T-helper 22 cell (primary cell): ENCODE measurements at places on chromosomes 12 and 14.

GRCh38 chr12:78441737-78442453, 422.7 kb upstream of the SYT1 start:
- no peak for DNase-seq

GRCh38 chr14:61385002-61385685, 63.8 kb downstream of the PRKCH start:
- DNase-seq = peak; percentile 57

DNA sequence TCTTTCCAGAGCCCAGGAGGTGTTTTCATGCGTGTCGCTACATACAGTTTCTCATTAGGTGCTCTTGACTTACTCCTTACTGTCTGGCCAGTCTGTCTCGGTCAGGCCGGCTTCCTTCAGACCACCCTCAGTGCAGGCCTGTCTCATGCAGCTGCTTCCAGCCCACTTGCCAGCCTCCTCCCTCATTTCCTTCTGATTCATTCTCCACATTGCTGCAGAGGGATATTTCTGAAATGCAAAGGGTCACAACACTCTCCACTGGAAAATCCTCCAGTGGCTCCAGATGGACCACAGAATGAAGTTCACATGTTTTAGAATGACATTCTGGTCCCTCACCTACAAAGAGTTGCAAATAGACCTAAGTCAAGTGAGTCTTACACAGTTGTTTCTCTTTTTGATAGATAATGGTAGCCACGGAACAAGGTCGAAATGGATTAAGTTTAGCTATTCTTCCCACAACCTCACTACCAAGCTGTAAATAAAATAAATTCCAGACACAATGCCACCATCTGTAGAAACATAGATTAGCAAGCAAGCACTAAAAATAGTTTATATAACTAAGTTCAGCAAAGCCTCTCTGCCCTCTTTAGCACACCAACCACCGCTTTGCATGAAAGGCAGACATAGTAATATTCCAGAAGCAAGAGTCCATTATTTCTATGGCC, 146.9 kb downstream of the ESR2 start:
- no peak for DNase-seq

GRCh38 chr12:39807043-39807442, 187.4 kb upstream of the ABCD2 start:
- DNase-seq = no peak

DNA sequence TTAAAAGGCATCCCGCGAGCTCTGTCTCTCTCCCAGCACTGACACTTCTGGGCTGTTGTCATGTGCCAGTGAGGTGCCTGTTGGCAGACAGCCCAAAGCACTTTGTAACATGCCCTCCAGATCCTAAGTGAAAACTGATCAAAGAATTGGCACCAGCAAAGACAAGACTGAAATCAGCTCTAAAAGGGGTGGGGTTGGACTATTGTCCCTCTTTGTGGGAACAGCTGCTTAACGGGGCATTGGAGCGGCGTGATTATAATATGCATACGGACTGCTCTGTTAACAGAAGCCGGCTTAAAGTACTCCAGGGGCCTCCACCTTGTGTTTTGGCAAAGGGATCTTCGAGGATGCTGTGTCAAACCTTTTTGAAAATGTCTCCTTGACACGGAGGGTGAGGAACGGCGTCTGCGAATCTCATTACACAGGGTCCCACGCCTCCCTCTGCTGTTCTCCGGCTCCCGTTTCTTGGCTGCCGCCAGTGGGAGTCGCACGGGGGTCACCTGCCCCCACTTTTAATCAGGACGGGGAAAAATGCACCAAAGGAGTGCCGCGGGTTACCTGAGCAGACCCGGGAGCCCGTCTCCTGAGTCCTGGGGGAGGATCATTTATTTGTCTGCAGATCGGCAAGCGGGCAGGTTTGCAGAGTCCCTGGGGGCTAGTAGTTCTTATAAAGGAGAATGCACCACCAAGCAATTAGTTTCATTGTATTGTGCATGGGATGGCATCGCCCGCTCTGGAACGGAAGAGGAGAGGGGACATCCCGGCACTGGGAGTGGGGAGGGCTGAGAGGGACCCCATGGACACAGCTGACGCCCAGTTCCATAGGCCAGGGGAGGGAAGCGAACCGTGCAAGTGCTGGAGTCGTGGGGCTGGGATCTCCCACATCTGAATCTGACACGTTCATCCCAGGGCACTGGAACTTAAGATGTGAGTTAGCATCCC, 44.3 kb downstream of the SPRING1 start:
- DNase-seq = no peak

- DNase-seq = no peak
These were observed 3.7 kb downstream of the EFS start for GRCh38 chr14:23361320-23361719.

- DNase-seq = no peak
These were observed 154.2 kb upstream of the PARP11 start for GRCh38 chr12:4027412-4027811.

DNA sequence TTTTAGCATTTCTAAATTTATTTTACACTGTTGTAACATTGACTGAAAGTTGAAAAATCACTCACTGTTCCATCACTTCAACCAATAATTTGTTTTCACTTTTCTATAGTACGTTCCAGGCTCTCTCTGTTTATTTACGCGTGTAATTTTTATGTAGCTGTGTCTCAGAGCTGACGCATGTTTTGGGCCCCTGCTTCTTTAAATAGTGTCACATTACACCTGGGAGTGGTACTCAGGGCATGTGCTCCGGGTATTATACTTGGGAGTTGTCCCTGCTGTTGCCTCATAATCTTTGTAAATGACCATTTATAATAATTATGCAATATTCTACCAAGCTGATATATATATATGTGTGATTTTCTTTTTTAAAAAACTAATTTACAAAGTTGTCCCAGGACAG, 132.8 kb upstream of the CPM start:
- no peak for DNase-seq

DNA sequence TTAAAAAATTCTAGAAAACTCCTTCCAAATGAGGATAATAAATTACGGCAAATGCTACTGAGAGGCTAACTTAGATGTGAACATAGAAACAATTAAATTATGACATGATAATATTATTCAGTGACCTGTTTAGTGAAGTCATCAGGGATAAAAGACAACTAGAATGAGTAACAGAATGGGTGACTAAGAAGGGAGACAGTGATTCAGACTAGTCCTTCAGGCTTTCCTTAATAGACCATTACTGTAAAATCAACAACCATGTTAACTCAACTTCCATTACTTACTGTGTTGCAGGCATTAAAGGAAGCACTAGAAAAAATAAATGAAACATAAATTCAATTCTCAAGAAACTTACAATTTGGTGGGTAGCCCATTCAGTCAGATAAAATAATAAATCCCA, 543.9 kb upstream of the LRFN5 start:
- no peak for DNase-seq

DNA sequence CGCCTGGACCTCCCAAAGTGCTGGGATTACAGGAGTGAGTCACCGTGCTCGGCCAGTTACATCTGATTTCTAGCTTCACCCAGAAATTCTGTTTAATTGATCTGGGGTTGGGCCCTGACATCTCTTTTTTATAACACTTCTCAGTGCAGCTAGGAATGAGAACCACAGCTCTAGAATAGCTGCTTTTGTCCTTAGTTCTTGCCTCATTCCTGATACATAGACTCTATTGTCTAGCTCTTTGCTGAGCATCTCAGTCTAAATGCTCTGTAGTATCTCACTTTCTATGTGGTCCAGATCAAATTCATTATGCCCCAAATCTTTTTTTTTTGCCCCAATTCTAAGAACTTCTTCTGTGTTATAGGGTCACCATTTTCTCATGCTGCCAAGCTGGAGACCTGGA, 29.9 kb upstream of the FUT8 start:
- DNase-seq = no peak

DNA sequence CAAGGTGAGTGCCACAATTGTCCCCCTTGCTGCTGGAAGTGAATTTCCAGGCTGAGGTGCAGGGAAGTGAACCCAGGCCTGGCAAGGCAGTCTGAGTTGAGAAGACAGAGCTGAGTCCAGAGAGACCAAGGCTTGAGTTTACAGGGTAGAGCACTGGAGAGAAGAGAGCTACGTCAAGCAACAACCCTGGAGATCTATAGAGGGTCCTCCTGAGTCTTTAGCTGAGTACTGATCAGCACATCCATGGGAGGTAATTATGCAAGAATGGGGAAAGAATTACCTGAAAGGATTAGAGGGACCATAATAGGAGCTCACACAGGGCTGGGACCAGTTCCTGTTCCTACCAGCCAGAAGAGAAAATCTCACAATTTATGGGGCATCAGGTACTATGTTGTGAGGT, 190.7 kb downstream of the NEDD1 start:
- no peak for DNase-seq

DNA sequence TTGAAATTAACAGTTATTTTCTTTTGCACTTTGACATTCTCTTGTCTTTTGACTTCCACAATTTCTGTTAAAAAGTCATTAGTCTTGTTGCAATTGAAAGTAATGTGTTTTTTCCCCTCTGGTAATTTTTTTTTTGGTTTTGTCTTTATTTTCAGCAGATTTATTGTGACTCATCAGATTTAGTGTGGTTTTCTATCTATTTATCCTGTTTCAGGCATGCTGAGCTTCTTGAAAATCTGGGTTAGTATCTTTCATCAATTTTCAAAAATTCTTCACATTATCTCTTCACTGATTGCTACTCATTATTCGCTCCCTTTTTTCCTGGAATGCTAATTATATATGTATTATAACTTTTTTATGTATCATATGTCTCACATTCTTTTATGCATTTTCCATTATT, 15.3 kb upstream of the NTF3 start:
- DNase-seq = no peak

DNA sequence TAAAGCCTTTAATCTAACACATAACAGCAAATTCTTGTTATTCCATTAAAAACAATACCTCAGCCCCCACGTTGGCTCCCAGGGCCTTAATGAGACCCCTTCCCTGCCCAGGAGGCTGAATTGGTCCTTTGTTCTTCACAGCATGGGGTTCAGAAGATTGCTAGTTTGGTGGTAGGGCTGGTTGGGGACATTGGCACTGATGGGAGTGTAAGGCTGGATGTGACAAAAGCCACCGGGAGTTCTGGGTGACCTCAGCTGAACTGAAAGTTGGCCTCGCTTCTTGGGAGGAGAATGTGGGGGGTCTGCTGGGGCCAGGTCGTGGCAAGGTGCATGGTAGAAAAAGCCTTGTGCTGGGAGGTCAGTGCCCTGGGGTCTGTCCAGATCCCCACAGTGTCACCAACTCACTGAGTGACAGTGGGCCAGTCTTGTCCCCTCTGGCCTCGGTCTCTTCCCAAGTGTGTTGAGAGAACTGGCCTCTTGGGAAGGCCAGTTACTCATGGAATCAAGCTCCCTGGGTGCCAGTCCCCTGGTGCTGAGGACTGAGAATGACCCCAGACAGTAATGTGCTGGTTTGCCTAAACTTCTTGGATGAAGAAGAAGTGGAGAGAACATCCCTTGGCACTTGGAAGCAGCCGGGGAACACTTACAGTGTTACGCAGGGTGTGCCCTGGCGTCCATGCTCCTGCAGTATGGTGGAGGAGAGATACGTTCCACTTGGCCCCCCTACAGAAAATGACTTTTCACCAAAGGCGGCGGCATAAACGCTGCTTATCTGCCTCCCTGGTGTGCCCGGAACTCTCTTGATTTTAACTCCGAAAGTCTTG, 283.7 kb upstream of the RTL1 start:
- DNase-seq = no peak

DNA sequence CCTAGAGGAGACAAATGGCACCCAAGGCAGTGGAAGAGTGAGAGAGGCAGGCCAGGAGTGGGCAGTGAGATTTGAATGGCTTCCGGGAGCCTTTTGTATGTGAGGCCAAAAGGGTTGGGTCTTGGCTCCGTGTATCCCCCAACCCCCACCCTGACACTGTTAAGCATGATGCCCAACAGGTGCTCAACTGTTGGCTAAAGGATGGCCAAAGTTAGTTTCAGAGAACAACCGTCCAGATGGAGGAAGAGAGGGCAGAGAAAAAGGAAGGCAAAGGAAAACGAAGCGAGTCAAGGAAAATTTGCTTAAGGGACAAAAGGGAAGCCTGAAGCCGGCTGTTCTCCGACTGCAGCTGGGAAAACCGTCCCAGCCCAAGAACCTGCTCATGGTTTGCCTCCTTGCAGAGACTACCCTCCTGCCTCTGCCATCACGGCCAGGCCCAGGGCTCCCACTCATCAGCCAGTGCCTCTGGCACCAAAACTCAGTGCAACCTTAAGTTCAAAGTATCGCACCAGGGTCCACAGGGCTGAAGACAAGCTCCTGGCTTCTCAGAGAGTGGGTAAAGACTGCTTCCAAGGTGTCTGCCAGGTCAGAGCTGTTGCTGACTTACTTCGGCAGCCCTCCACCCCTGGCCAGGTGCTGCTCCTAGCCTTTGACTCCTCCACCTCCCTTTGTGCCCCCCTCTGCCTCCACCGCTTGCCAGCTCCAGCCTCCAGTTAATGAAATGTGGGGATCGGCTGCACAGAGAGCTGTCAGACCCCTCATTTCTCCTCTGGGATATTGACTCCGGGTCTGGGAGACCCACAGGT, 4.2 kb upstream of the C1QL4 start:
- no peak for DNase-seq

DNA sequence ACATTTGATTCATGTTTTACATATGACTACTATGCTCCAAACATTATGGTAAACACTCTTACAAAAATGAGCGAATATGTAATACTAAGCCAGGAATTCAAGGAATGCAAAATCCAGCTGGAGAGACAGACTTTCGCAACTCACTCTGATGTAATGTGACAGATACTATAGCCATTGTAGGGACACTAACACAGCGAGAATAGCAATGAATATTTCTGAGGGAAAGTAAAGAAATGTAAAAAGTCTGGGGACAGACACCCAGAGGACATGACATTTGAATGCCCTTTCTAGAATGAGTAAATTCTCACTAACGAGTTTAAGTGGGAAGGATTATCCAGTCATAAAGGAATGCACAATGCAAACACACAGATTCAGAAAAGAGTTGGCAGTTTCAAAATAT, 121.9 kb downstream of the PIK3C2G start:
- no peak for DNase-seq

GRCh38 chr12:113214895-113215400, 6.3 kb upstream of the TPCN1 start:
- DNase-seq = no peak
